ENCODE measurements at places on chromosomes 4 and X.

DNA sequence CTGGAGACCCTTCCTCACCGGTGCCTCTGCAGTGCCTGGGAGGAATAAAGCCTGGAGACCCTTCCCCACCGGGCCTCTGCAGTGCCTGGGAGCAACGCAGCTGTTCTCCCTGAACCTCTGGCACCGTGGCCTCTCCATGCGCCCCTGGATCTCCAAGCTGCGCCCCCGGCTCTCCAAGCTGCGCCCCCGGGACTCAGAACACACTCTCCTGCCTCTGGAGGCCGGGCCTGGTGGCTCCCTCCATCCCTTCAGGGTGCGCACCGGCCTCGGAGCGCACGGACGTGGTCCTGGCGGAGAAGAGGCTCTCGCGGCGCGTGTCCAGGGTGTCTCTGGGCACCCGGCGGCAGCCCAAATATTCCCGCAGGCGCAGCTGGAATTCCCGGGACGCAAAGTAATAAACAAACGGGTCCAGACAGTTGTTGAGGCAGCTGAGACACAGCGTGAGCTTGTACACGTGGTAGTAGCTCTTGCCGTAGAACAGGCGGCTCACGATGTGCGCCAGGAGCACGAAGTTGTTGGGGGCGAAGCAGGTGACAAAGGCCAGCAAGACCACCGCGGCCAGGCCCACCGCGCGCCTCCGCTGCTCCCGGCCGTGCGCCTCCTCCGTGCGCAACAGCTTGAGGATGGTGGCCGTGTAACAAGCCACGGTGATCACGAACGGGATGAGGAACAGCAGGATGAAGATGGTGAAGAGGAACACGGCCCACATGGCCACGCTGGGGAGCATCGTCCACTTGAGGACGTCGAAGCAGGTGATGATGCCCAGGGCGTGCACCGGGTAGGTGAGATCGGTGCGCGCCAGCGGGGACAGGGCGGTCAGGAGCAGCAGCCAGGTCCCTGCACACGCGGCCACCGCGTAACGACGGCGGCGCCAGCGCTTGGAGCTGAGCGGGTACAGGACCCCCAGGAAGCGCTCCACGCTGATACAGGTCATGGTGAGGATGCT lies 12.8 kb upstream of the ASMTL start:
- peak; percentile 86 for DNase-seq

GRCh38 chrX:638482-639131 lies 8.0 kb downstream of the SHOX start:
- peak; percentile 72 for DNase-seq

DNA sequence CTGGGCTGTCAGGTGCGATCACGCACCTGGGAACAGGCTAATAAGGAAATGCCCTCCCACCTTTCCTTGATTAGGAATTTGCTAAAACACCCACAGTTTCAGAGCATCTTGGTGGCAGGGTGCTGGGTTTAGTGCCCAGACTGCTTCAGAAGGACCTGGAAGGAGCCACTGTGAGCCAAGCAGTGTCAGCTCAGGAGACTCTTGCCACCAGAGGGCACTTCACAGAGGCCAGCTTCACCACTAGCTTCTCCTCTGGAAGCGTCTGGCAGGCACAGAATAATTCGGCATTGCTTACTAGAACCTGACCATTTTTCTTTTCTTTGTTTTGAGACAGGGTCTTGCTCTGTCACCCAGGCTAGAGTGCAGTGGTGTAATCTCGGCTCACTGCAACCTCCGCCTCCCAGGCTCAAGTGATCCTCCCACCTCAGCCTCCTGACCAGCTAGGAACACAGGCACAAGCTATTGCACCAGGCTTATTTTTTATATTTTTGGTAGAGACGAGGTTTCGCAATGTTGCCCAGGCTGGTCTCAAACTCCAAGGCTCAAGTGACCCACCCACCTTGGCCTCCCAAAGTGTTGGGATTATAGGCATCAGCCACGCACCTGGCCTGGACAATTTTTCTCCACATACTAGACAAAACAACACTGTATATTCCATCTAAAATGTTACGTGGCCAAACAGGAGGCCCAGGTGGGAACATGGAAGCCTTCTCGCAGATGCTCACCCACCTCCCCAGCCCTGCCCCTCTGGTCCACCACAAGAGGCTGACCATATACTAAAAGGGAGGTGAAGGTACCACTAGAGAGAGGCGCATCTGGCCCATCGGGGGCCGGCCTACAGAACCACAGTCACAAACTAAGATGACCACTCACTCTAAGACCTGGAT lies 14.1 kb downstream of the NOP14 start:
- no peak for DNase-seq

DNA sequence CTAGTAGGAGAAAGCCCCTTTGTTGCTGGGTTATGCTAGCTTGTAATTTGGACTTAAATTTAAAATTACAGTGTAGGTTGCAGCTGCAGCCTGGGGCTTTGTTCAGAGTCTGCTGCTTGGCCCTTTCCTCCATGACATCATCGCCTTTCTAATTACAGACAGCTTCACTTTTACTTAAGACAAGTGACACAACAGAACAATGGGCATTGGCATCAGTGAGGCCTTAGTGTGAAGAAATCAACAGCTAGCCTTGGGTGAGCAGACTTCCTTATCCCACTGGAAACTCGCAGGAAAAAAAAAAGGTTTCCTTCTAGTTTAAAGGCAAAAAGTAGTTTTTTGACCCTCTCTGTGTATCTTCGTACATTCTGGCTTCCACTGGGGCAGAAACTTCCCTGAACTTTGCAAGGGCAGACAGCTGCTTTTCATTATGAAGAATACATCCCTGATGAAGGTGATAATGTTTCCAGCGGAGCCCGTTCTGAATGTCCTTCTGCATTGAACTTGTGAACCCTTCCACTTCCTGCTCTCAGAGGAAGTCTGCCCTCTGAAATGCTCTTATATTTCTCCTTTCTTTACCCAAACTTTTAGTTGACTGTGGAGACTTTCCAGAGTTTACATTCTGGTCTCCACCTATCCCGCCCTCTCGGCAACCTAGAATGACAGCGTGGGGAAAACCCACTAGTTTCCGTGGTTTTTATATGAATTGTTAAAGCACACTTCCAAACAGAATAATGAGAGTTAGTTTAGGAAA lies 123.2 kb upstream of the FAM9C start:
- DNase-seq: no peak

- no peak for DNase-seq
Observed at GRCh38 chr4:39763714-39764572, 66.0 kb downstream of the UBE2K start.

- no peak for DNase-seq
Observed at GRCh38 chrX:81392396-81392795, 190.5 kb downstream of the SH3BGRL start.

GRCh38 chrX:130083107-130083490 lies 27.2 kb downstream of the ELF4 start:
- DNase-seq: no peak

GRCh38 chrX:108001218-108001814 lies 19.1 kb upstream of the TEX13B start:
- DNase-seq: no peak

DNA sequence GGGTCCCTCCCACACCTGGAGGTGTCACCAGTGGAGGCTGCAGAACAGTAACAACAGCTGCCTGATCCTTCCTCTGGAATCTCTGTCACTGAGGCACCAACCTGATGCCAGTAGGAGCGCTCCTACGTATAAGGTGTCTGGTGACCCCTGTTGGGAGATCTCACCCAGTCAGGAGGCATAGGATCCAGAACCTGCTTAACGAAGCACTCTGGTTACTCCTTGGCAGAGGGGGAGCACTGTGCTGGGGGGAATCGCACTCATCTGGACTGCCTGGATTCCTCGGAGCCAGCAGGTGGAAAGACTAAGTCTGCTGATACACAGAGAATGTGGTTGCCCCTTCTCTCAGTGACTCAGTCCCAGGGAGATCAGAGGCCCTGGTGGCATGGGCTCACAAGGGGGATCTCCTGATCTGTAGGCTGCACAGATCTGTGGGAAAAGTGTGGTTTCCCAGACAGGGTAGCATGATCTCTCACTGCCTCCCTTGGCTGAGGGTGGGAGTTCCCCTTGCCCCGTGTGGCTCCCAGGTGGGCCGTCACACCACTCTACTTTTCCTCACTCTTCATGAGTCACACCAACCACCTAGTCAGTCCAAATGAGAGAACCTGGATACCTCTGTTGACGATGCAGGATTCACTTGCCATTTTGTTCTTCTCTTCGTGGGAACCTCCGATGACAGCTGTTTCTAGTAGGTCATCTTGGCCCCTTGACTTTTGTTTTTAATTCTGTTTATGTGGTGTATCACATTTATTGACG lies 305.9 kb downstream of the IDS start:
- no peak for DNase-seq

- no peak for DNase-seq
Observed at GRCh38 chr4:796206-796605, 29.7 kb downstream of the CPLX1 start.

DNA sequence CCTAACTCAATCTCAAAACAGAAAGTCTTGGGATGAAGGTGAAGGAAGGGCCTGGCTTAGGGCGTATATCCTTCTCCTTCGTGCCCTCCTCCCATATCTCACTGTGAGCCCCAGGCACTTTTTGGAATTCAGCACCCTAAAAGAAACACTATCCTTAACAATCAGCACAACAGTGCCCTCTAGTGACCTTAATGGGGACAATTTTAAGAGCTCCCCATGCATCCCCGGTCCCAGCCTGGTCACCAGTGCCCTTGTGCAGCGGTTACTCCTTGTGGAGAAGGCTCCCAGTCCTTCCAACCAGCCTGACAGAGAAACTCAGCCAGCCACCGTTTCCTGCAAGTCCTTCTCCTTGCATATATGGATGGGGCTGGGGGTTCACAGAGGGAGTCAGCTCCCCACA lies 4.2 kb downstream of the PAK3 start:
- no peak for DNase-seq

GRCh38 chrX:55522596-55523276 lies 33.1 kb upstream of the USP51 start:
- DNase-seq: peak; percentile 68

DNA sequence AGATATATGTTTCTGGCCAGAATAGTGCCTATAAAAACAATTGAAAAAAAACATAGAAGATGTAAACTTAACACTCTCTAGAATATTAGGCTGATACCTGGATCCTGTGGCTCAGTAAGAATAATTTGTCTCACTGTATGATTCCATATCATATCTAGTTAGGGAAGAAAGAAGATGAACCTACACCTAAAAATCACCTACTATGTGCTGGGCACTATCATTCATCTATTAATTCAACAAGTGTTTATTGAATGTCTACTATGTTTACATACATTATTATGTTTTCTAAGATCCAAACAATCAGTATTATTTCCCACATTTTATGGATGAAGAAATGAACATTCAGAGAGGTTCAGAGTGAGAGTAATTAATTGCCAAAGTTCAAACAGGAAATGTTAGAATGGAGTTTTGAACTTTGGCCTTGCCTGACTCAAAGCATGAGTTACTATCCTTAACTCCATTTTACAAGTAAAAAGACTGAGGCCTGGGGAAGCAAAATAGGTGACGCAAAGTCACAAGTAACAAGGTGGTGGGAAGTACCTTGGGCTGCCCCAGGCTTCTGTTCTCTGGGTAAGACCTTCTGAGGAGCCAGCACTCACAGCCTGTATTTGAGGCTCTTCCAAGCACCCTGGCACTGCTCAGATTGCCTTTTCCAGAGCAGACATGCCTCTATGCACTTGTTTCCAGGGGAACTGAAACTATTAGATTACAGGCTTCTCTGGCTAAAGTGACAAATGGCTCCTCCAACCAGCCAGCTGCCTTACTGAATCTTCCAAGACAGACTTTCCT lies 111.1 kb upstream of the ACSL4 start:
- DNase-seq: no peak

DNA sequence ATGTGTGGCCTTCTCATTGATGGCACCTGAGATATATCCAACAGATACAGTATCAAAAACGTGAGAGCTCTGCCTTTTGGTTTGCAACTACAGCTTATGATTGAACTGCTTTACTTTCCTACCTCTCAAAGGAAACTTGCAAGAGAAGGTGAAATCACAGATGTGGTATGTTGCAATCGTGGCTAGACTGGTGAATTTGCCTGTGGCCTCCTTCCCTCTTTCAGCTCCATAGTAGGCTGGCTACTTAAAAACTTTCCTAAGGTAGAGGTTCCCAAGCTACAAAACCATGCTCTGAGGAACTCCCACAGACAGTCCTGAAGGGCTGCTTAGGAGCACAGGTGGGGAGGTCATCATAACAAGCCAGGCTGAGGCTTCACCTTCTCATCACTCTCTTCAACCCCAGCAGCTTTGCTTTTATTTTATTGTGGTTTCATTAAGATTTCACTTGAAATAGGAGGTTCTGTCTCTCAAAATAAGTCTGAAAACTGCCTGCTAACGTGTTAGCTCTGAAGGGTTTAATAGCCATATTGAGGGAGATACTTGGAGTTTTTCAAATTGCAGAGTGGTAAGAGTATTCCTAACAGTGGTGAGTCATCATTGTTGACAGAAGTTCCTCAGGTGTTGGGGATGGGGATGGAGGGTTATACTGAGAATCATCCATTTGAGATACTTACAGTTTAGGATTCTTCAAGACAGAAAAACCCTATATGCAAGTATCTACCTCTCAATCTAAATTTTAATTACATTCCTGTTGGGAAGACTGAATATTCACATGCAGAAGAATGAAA lies 93.5 kb upstream of the UCP1 start:
- no peak for DNase-seq

- no peak for DNase-seq
Observed at GRCh38 chr4:7705593-7705992, 234.1 kb downstream of the AFAP1 start.

DNA sequence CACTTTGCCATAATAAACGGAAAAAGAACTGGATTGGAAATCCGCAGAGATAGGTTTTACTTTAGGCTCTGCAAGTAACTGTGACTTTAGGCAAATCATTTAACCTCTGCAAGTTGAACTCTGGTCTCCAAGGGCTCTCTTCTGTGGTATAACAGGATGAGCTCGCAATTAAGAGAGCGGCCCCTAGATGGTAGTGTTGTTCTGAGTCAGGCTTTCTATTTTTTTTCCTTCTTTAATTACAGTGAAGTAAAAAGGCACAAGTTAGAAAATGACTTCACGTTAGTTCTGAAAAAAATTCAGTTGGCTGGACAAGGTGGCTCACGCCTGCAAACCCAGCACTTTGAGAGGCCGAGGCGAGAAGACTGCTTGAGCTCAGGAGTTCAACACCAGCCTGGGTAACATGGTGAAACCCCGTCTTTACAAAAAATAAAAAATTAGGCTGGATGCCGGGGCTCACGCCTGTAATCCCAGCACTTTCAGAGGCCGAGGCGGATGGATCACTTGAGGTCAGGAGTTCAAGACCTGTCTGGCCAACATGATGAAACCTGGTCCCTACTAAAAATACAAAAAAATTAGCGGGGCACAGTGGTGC lies 18.0 kb downstream of the RPS3A start:
- no peak for DNase-seq

DNA sequence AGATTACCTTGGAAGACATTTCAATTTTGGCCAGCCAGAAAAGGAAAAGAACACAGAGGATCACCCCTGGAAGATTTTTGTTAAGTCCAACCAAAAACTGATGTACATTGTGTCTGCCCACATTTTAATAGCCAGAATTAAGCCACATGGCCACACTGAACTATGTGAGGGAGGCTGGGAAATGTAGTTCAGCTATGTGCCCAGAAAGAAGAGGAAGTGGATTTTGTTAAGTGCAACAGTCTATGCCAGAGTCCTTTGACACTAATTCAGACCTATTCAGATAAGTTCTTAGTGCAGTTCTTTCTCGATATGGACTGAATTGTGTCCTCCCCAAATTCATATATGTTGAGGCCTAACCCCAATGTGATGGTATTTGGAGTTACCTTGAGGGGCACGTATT lies 18.4 kb downstream of the PRPS1 start:
- no peak for DNase-seq

- no peak for DNase-seq
Observed at GRCh38 chrX:69361311-69361845, 142.7 kb upstream of the NALF2 start.

Data from osteocyte (in vitro differentiated cells).